Stomach (tissue), 19 donors: ENCODE measurements at places on chromosomes 2 and 18. TPM values are rescaled to one million over a fixed set of nuclear protein-coding genes. Genes with fewer than 3 reads are reported as not detected.

- DNase-seq, result no peak
Observed at GRCh38 chr2:201432038-201432620, 19.1 kb downstream of the TRAK2 start.

DNA sequence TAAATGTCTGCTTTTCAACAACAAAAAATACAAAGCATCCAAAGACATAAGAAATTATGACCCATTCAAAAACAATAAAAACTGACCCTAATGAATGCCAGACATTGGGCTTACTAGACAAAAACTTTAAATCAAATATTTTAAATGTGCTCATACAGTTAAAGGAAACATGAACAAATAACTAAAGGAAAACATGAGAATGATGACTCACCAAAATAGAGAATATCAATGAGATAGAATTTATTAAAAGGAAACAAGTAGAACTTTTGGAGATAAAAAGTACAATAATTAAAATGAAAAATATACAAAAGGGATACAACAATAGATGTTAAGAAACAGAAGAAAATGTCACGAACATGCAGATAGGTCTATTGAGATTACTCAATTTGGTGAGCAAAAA lies 110.6 kb downstream of the TRABD2A start:
- DNase-seq, result no peak

GRCh38 chr18:44149706-44150105 lies 531.0 kb upstream of the SETBP1 start:
- DNase-seq, result no peak

DNA sequence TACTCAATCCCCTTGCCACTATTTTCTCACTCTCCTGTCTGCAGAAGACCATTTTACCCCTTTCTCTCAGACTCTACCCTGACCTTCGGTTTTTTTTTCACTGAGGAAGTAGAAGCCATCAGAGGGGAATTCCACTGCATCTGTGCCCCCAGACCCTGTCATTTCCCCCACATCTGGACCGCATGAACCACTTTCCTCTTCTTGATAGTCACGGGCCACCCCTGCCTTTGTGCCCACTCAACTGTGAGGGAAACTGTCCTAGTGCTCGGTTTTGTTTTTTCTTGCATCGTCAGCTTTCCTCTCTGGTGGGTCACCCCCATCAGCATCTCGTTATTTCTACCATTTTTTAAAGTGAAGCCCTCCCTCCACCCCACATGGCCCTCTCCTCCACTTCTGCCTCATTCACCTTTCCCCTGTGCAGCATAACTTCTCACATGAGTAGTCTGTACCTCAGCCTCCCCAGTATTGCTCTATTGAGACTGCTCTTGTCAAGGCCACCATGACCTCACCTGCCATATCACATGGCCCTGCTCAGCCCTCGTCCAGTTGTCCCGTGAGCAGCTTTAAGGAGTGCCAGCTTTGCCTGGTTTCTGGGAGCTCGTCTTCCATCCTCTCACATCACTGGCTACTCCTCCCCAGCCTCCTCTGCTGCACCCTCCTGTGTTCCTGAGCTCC lies 32.4 kb downstream of the TMEM87B start:
- DNase-seq, result no peak

- DNase-seq, result peak; percentile 30
Observed at GRCh38 chr2:38073211-38074057, 2.5 kb downstream of the CYP1B1 start.

GRCh38 chr2:24616616-24617015 lies 125.6 kb downstream of the NCOA1 start:
- DNase-seq, result no peak

DNA sequence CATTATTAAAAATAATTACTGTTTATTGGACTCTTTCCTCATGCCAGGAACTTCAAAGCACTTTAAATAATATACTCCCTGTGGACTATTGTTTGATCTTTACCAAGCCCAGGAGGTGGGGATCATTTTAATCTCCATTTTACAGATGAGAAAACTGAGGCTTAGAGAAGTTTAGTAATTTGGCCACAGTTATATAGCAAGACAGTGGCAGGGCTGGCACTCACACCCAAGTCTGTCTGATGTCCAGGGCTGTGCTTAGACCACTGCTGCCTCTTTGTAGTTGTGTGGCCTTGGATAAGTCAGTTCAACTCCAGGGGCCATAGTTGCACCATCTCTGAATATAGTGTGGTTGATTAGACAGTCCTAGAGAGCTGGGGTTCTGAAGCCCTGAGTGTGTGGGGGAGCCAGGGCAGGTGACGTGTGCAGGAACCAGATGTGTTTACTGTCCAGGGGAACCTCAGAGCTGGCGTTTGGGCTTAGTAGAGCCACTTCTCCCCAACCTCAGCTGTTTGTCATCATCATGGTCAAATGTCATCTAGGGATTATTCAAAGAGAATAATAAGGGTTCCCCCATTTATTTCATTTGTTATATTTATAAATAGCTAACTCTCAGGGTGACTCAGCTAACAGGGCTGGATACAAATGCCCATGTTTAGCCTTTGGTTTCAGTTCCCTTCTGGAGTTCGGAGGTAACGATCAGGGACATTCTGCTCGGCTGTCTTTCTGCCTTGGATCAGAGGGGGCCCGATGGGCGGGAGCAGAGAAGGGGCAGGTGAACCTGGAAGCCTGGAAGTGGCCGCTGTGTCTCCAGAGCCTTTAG lies 68.0 kb downstream of the BOLA3 start:
- DNase-seq, result no peak

- peak; percentile 40 for DNase-seq
Observed at GRCh38 chr2:60992985-60993392, 24.5 kb upstream of the PEX13 start.

DNA sequence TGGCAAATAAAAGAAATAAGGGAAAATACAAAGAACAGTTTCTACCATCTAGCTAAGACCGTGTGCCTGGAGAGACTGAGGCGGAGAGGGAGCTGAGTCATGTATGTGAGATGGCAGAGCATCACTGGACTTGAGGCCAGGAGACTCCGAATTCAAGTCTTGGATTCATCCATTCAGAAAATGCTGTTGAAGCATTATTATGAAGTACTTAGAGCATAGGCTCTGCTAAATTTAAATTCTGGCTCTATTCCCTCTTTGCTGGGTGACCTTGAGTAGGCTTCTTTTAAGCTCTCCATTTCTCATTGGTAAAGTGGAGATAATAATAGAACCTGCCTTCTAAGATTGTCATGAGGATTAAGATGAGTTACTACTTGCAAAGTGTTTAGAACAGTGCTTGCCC lies 34.7 kb downstream of the NPHP1 start:
- DNase-seq, result no peak

DNA sequence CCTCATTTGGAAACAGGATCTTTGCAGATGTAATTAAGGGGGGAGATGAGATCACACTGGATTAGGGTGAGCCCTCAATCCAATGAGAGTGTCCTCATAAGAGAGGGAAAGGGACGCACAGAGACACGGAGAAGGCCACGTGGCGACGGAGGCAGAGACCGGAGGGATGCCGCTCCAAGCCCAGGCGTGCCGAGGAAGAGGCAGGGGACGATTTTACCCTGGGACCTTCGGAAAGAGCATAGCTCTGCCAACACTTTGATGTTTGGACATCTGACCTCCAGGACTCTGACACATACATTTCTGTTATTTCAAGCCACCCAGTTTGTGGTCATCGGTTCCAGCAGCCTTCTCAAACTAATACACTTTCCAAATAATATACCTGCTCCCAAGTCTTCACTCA lies 84.4 kb upstream of the ZCCHC2 start:
- DNase-seq, result no peak

- no peak for DNase-seq
Observed at GRCh38 chr2:230919681-230920080, 5.4 kb downstream of the GPR55 start.

GRCh38 chr18:13465124-13465446 lies 246.5 kb downstream of the LDLRAD4 start:
- no peak for DNase-seq

DNA sequence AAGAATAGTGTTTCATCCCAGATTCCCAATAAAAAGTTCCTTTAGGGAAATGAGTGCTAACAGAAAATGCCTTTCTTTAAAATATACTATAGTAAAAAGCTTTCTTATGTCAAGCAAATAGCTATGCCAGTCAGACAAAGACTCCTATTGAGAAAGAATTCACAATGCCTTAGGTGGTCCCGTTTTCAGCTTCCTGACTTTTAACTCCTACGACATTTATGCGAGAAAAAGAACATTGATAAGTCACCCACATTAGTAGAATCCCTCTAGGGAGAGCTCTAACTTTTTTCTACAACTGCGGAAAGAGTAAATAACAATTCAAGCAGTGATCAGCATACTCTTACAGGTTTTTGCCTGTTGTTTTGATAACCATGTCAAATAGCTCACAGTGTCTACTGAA lies 750.8 kb upstream of the ACVR2A start:
- DNase-seq, result no peak

DNA sequence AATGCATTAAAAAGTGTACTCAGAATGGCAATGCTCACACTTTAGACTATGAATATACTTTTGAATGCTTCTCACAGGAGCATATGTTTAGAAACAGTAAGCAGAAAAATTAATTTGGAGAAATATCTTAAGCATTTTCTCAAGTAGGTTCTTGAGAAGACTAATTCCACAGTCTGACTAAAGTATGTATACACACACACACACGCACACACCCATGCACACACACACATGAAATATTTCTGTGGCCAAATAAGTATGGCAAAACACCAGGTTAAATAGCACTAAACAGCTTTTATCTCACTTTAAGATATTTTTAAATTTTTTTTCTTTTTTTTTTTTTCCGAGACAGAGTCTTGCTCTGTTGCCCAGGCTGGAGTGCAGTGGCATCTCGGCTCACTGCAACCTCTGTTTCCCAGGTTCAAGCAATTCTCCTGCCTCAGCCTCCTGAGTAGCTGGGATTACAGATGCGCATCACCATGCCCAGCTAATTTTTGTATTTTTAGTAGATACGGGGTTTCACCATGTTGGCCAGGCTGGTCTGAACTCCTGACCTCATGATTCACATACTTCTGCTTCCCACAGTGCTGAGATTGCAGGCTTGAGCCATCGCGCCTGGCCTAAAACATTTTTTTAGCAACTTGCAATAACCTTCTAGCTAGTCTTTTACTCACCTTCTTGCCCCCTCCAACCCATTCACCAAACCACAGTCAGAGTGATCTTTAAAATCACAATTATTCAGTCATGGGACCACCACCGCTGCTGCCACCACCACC lies 67.5 kb upstream of the SCG2 start:
- DNase-seq, result no peak

GRCh38 chr2:164568317-164568716 lies 53.0 kb downstream of the GRB14 start:
- no peak for DNase-seq

- no peak for DNase-seq
Observed at GRCh38 chr2:59585655-59586054, 967.8 kb downstream of the BCL11A start.

DNA sequence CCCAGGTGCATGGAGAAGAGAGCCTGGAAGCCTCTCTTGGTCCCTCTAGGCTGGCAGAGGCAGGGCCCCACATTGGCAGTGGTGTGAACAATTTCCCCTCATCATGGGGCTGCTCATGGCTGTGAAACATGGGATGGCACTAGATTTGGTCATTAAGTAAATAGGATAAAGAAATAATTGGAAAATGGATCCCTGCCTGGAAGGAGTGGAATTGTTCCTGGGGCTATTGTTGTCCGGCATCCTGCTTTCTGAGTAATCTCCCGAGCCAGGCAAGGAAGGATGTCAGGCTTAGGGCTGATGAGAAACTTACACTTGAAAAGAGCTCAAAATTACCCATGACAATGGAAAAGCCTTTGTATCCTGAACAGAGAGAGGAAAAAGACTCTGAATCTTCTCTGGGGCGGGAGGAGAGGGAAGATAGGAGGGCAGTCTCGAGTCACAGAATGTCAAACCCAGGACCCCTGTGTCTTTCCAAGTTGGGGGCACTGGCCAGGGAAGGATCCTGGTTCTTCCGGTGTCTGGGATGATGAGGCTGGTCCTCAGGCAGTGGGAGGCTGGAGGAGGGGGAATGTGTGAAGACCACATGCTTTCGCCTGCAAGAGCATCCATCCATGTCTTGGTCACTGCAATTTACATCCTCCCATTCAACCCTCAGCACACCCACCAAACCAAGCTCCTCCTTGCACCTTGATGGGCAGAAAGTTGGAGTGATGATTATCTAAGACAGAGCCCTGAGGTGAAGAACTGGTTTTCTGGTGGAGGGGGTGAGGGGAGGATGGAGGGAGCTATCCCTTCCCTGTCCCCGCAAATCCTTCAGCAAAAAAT lies 27.1 kb upstream of the STEAP3 start:
- DNase-seq, result no peak

DNA sequence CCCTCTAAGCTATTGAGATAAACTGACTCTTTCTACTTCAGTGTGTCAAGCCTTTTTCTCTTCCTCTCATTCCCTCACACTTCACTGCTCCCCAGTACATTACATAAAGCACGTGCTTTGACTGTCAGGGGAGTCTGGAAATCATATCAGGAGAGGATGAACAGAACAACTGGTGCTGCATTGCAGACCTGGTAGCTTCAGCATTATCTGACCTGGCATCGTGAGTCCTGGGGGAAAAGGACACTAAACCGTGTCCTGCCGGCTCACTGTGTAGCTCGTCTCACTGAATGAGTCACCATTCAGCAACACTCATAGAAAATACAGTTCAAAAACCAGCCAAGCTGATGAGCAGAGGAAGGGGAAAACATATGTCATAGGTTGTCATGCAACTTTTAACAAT lies 108.5 kb upstream of the UNC80 start:
- DNase-seq, result peak; percentile 23

DNA sequence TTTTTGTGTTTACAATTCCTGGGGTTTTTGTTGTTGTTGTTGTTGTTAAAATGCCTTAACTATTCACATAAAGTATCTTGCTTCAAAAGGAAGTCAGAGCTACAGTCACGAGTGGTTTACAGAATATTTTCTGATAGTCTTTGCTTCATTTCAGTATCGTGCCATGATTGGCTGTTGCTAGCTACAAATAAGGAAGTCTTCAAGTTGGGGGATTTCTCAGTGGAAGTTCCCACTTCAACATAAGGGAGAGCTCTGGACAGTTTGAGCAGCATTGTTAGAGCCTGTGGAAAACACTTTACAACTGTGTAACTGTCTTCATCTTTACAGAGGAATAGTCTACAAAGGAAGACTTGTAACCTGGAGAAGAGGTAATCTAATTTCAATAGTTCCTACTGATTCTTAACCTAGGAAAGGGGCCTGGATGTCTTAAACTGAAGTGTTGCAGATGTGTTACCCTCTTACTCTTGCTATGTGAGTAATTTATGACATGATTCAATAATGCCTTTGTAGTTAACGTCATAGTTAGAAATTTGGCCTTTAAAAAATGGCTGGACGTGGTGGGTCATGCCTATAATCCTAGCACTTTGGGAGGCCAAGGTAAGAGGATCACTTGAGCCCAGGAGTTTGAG lies 23.4 kb upstream of the TANK start:
- peak; percentile 71 for DNase-seq

GRCh38 chr2:108833219-108833618 lies 46.6 kb downstream of the CCDC138 start:
- DNase-seq, result peak; percentile 28

DNA sequence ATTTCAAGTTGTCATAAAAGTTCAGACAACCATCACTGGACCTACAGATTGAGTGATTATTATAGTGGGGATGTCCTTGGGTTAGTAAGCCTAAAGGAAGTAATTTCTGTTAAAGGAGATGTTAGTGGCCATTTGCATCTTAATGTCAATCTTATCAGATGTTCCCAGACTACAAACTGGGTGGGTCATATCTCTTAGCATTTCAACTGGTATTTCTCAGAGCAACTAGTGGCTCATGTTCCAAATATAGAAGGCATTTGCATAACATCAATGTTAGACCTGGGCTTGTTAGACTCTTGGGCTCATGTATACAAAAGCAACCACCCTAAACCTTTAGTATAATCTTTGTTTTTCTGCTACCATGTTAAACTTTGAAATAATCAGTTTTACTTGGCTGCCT lies 17.9 kb downstream of the PLEKHA3 start:
- no peak for DNase-seq

The LRATD1 gene
- 3.2 TPM for polyA plus RNA-seq

The MBD5 gene
- 5.0 TPM for polyA plus RNA-seq

The ACMSD gene
- polyA plus RNA-seq, result not detected

The SOCS6 gene
- 4.4 TPM for polyA plus RNA-seq

The C2orf76 gene
- polyA plus RNA-seq, result 20.3 TPM
